ENCODE measurements at places on chromosomes 1 and 21.

DNA sequence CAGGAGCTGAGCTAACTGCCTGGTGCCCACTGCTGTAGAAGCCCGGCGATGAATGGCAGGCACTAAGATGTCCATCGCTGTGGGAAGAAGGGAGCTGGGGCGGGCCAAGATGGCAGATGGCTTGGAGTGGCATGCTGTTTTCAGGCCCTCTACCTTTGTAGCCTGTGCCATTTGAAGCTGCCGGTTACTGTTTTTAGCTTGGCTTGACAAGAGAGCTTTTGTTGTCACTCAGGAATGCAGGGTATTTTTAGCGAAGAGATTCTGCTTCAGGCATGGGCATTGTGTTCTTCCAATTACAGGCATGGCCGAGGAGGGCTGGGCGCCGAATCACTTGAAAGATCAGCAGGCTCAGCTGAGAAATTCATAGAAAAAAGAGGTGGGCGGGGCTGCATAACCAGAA, 348.7 kb downstream of the RPS6KC1 start:
- no peak for DNase-seq

- no peak for DNase-seq
Measured at GRCh38 chr1:197355248-197355995, 87.4 kb downstream of the CRB1 start.

DNA sequence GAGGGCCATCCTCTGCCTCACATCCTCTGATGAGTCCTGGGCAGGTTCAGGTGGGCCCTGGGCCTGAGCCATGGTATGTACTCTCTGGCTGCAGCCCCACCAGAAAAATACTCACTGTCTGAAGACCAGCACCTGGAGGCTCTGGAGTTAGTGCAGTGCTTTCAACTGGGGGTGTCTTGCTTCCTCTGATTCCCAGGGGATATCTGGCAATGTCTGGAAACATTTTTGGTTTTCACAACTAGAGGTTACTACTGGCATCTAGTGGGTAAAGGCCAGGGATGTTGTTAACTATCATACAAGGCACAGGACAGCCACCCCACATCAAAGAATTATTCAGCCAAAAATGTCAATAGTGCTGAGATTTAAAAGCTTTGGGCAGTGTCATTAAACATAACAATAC, 152.7 kb downstream of the HIVEP3 start:
- DNase-seq = no peak

- DNase-seq = no peak
Measured at GRCh38 chr1:228809621-228810394, 74.5 kb downstream of the RHOU start.

All from activated CD4-positive, alpha-beta T cell treated with anti-CD3 and anti-CD28 coated beads for 24 hours (primary cell).